SW480 (cell line): ENCODE measurements at places on chromosomes 7 and 10.

- DNase-seq, result peak; percentile 16
Measured at GRCh38 chr10:31836569-31837406, 91.8 kb downstream of the ARHGAP12 start.

GRCh38 chr10:49187044-49187484, 1.1 kb downstream of the TMEM273 start:
- no peak for DNase-seq

DNA sequence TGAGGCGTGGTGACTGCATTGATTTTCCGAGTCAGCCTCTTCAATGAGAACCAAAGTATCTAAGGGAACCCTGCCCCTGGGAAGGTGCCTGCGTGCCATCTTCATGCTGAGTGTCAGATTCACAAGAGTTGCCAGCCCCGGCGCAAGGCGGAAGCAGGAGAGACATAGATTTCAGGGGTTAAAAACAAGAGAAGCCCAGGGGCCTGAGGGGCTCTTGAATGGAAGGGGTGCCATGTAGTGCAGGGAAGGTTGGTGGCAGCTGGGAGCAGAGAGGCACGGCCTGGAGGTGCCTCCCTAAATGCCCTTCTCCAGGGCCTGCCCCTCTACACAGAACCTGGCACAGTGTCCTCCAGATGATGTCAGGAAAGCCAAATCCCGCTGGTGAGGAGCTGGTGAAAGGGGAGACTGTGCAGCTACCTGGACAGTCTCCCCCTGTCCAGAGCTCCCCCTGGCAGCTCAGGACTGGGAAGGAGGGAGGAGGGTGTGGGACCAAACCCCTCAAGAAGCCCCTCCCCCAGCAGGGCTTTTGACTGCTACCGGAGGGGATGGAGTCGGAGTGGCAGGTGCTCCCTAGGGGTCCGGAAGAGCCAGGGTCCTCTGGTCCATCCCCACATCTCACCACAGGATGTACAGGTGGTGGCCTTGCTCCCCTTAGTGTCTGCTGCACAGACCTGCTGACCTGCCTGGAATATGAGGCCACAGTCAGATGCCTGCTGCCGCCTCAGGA, 137.9 kb downstream of the TCERG1L start:
- DNase-seq, result no peak

- no peak for DNase-seq
Measured at GRCh38 chr7:38316733-38317360, 43.4 kb upstream of the TARP start.

GRCh38 chr10:131089150-131089549, 222.4 kb downstream of the TCERG1L start:
- no peak for DNase-seq

- DNase-seq, result no peak
Measured at GRCh38 chr7:137772748-137773147, 74.0 kb downstream of the DGKI start.

DNA sequence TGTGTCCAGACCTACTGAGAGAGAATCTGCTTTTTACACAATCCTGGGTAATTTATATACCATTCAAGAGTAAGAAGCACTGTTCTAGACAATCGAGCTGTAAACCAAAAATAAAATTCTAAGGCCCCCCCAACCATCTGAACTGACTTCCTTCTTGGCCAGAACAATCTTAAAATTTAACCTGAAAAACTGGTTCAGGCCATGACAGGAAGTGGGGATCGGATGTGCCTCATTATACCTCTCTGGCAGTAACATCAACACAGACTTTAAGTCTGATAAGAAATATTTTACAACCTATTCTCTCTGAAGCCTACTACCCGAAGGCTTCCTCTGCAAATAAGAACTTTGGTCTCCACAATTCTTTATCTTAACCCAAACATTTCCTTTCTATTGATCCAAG, 75.2 kb upstream of the KIF5B start:
- no peak for DNase-seq

- no peak for DNase-seq
Measured at GRCh38 chr7:128405471-128406313, 4.1 kb downstream of the IMPDH1 start.

- DNase-seq, result no peak
Measured at GRCh38 chr7:37480041-37481031, 31.7 kb upstream of the ELMO1 start.

GRCh38 chr7:40697653-40698052, 562.8 kb downstream of the SUGCT start:
- no peak for DNase-seq

DNA sequence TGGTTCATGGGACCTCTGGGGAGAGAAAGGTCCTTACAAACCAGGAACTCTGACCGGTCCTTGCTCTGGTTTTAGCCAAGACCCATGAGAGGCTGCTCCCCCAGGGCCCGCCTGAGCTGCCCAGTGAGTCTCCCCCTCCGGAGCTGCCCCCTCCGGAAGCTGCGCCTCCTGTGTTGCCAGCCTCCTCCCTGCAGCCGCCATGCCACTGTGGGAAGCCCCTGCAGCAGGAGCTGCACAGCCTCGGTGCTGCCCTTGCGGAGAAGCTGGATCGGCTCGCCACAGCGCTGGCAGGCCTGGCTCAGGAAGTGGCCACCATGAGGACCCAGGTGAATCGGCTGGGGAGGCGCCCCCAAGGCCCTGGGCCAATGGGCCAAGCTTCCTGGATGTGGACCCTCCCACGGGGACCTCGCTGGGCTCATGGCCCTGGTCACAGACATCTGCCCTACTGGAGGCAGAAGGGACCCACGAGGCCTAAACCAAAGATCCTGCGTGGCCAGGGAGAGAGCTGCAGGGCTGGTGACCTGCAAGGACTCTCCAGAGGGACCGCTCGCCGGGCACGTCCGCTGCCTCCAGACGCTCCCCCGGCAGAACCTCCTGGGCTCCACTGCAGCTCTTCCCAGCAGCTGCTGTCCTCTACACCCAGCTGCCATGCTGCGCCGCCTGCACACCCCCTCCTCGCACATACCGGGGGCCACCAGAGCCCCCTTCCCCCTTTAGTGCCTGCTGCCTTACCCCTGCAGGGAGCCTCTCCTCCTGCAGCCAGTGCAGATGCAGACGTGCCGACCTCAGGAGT, 40.1 kb downstream of the ZNF467 start:
- no peak for DNase-seq

DNA sequence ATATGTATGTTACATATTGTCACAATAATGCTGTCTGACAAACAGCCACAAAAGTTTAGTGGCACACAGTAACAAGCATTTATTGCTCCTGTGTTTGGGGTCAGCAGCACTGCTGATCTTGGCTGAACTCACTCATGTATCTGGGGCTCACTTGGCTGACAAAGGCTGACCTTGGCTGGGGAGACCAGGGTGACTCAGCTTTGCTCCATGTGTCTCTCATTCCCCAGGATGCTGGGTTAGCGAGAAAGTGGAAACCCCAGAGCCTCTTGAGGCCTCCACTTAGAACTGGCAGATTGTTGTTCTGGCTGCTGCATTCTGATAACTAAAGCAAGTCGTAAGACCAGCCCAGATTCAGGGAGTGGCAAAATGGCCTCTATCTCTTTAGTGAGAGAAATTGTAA, 217.3 kb upstream of the HABP2 start:
- no peak for DNase-seq

DNA sequence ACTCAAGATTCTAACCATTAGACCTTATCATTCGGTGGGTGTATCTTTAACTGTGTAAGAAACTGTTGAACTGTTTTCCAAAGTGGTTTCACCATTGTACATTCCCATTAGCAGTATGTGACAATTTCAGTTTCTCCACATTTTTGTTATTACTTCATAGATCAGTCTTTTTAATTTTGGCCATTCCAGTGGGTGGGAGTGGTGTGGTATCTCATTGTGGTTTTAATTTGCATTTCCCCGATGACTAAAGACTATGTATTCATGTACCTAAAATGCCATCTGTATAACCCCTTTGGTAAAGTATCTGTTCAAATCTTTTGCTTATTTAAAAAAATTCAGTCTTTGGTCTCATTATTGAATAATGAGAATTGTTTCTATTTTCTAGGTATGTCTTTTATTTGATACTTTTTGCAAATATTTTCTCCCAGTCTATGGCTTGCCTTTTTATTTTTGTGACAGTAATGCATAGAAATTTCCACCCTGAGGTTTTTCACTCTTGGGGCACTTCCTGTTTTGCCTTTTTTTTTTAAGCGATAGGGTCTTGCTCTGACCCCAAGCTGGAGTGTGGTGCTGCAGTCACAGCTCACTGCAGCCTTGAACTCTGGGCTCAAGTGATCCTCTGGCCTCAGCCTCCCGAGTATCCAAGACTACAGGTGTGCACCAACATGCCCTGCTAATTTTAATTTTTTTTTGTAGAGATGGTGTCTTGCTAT, 141.1 kb upstream of the ITGB1 start:
- no peak for DNase-seq

- no peak for DNase-seq
Measured at GRCh38 chr7:129877146-129877792, 75.5 kb downstream of the UBE2H start.

- no peak for DNase-seq
Measured at GRCh38 chr7:155226261-155227003, 71.2 kb upstream of the INSIG1 start.

- no peak for DNase-seq
Measured at GRCh38 chr7:65832281-65832680, 40.6 kb upstream of the VKORC1L1 start.

GRCh38 chr7:1557006-1557405, 1.0 kb upstream of the TMEM184A start:
- no peak for DNase-seq

DNA sequence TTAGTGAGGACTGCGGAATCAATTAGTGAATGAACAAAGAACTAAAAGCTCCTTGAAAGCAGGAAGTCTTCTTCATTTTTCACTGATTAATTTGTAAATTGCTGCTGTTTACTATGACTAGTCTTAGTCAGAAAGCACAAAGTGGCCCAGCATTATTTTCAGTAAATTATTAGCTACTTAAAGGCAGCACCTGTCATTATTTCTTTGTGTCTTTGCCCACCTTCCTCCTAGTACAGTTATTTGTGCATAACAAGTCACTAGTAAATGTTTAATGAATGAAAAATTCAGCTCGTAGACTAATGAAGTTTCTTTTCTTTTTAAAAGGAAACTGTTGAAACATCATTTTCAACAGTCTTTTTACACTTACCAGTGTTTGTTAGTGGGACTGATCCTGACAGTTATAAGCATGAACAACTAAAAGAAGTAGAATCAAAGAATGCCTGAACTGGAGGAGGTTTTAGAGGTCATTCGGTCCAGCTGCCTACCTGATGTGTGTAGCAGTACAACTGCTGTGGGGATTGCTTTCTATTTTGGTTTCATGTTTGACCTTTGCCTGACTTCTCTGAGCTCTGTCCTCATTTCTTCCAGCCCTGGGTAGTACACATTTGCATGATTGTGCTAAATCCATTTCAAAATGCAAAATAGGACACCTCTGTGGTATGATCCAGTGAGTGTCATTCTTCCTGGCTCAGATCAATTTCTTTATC, 140.0 kb upstream of the PHYHIPL start:
- DNase-seq, result no peak

GRCh38 chr10:118672766-118673715, 77.6 kb upstream of the PRLHR start:
- DNase-seq, result no peak

GRCh38 chr7:112161253-112162141, 44.7 kb downstream of the DOCK4 start:
- DNase-seq, result no peak

GRCh38 chr10:13614530-13615332, 28.0 kb downstream of the PRPF18 start:
- no peak for DNase-seq

GRCh38 chr7:130124711-130125110, 54.4 kb downstream of the KLHDC10 start:
- no peak for DNase-seq

- DNase-seq, result no peak
Measured at GRCh38 chr7:150570556-150571465, 3.6 kb downstream of the GIMAP4 start.

DNA sequence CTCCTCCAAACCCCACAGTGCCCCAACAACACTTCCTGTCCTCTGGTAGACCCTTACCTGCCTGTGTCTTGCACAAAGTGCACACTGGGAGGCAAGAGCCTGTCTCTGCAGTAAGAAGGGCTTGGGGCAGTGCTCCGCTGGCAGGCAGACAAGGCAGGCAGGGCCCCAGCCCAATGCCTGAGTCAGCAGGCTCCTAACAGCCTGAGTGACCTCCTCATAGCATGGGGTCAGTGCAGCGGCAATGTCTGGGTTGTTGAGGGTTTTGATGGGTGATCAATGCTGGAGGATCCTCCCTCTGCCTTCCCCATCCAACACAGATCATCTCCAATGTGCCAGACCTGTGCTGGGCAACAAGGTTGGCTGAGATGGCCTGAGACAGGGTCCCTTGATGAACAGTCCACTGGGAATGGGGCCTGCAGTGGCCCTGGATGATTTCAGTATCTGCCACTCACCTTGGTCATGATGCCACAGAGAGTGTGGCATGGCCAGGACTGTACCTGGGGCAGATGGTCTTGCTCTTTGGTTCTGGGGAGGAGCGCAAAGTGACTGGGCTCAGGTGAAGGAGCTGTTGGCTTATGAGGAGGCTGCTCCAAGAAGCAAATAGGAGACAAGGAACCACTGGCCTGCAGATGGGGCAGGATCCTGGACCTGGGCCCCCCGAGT, 55.6 kb upstream of the CAMK2B start:
- DNase-seq, result no peak

GRCh38 chr10:62068464-62068863, 167.0 kb downstream of the ARID5B start:
- DNase-seq, result no peak

GRCh38 chr7:33821970-33822369, 83.4 kb upstream of the BMPER start:
- DNase-seq, result no peak

DNA sequence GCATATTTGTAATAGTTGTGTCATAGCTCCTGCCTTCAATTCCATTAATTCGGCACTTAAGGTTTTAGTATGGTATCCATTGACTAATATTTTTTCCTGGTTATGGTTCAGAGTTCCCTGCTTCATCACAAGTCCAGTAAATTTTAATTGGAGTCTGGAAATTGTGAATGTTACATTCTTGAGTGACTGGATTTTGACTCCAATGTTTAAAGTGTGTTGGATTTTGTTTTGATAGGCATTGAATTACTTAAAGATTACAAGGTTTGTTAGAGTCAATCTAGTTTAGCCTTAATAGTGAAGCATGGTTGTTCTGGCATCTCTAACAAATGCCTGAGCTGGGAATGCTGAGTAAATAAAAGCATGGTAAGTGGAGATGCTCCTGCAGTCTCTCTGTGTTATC, 326.6 kb upstream of the IGFBP3 start:
- no peak for DNase-seq

DNA sequence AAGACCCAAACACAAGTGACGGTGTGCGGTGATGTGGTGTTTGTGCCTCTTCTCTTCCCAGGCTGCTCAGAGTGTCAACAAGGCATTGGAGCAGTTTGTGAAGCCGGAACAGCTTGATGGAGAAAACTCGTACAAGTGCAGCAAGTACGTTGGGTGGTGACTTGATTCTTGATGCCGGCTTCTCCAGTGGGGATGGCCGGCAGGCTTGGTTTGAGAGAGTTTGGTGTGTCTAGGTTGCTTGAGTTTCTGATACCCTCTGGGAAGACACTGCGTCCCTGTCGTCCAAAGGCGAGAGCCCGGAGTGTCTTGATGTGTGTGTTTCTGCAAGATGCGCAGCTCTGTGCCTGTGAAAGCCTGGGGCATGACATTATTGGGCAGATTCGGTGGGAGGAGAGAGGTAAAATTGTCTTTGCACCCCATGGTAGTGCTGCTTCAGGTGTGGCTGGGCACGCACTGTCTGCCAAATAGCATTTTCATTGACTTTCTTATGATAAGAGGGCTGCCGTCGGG, 111.8 kb downstream of the ANKRD61 start:
- no peak for DNase-seq
